ENCODE measurements at places on chromosomes 4 and X.

DNA sequence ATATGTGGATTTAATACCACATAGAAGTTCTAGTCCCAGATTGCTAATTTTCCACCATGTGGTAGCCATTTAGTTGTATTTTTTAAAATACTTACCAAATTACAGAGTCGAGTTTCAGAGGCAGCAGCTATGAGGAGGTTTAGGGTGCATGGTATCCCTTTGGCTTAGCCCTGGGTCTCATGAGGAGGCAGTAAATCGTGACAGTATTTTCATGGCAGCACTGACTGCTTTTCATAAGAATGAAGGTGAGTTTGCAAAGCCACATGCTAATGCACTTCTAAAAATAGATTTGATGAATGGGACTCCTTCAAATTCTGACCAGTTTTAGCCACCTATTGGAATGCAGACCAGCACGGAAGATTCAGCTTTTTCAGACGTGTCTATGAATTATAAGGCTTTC, 114.0 kb upstream of the FRG1 start:
- no peak for DNase-seq

DNA sequence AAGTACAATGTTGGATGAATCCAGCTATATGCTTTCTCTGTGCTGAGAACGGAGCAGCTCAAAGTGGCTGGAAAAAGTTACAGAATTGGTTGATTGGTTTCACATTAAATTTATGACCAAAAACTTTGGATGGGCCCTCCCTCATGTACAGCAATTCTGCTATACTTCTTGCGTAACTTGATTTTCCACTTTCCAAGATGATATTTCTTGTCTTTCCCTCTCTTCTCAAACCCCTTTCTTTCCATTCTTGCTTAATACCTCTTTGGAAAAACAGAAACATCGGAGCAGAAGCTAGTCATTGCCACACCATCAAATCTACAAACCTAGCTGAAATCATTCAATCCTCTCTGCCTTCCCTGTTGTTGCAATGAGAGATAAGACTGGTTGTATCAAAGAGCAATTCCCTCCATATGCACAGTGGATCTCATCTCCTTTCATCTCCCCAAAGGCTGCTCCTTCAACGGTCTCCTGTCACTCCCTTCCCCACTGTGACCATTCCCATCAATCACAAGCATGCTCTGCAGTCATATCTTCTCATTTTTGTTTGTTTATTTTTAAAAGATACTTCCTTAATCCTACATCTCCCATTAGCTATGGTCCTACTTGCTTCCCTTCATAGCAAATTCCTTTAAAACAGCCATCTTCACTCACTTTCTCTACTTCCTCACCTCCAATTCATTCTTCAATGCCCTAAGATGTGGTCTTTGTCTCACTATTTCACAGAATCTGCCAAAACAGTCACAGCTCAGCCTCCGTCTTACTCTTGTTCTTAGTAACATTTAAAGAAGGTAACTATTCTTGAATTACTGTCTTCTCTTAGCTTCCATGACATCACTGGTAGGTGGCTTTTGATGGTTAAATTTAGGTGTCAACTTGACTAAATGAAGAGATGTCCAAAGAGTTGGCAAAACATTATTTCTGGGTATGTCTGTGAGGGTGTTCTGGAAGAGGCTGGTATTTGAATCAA, 145.5 kb downstream of the FAM13A start:
- no peak for DNase-seq

- no peak for DNase-seq
Observed at GRCh38 chr4:28834120-28834519, 1886.0 kb upstream of the PCDH7 start.

DNA sequence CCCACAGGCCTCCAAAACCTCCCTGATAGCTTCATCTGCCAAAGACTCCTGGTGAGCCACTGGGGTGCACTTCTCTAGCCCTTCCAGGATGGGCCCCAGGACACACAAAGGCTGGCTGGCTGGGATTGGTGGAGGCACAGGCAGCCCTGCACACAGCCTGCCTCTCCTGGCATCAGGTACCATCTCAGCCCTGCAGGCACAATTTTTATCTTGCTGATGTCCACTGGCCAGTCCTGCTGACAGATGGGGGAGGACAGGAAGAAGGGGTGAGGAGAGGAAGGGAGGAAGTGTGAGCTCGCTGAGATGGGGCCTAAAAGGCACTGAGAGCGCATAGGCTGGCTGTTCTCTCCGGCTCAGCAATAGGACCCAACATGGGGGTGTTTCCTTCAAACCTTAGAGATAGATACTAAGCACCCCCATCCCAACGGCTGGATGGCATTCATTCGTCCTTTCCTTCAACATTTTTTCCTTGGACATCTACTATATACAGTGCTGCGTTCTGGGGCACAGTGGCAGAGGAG, 92.7 kb downstream of the PJA1 start:
- DNase-seq, result no peak

- no peak for DNase-seq
Observed at GRCh38 chr4:110009550-110009949, 96.9 kb downstream of the EGF start.

DNA sequence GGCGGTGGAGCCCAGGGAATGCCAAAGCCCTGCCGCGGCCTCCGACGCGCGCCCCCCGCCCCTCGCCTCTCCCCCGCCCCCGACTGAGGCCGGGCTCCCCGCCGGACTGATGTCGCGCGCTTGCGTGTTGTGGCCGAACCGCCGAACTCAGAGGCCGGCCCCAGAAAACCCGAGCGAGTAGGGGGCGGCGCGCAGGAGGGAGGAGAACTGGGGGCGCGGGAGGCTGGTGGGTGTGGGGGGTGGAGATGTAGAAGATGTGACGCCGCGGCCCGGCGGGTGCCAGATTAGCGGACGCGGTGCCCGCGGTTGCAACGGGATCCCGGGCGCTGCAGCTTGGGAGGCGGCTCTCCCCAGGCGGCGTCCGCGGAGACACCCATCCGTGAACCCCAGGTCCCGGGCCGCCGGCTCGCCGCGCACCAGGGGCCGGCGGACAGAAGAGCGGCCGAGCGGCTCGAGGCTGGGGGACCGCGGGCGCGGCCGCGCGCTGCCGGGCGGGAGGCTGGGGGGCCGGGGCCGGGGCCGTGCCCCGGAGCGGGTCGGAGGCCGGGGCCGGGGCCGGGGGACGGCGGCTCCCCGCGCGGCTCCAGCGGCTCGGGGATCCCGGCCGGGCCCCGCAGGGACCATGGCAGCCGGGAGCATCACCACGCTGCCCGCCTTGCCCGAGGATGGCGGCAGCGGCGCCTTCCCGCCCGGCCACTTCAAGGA, at the start of gene FGF2:
Gene FGF2 (plus strand): TSS at position 279 of the 705 bp plus-strand sequence. CDS start 344 bp downstream, at position 623.
- peak; percentile 91 for DNase-seq

GRCh38 chrX:140163371-140164159, 198.2 kb upstream of the CXorf66 start:
- DNase-seq, result no peak

DNA sequence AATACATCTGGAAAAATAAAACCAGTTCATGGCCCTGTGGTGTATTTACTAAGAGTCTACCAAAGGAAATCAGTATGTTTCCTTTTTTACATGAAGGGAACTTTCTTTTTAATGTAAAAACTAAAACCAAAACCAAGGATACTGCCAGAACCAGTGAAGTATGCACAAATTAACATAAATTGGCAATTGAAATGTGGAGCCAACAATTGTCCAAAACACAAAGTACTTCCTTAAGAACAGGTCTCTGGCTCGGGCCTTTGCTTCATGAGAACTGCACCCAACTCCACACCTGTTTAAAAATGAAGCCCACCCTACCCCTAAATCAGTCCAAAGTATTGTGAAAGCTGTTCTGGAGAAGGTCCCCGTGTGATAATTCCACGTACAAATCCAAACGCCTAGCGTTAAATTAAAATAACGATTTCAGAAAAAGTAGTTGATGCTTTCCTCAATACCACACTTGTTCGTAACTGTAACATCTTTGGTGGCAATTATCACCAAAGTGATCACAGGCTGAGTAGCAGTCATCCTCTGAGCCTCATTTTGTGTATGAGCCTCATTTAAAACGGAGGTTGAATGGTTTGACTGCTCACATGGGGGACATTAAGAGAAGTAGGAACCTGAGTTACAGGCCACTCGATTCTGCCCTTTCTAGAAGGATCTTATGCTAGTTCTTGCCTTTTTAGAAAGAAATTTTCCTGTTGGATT, 93.0 kb downstream of the GEMIN8 start:
- no peak for DNase-seq

- no peak for DNase-seq
Observed at GRCh38 chrX:155231163-155231562, 14.9 kb downstream of the VBP1 start.

GRCh38 chr4:16158504-16158852, 67.8 kb downstream of the TAPT1 start:
- no peak for DNase-seq

- DNase-seq, result no peak
Observed at GRCh38 chr4:86034616-86035015, 325.2 kb downstream of the MAPK10 start.

DNA sequence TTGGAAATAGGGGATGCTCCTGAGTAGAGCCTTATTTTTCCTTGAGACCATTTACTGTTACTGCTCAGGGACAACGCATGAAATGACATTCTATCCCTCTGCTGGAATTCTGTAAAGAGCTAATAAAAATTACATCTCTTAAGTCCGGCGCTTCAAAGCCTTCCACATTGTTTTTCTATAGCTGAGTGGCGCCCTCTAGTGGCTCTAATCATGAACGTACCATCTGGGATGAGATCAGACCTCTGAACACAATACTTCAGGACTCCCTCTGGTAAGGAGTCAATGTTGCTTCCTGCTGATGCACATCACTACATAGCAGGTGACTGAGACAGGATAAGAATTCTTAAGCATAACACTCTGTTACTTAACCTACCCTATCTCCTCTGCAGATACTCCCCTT, 6.0 kb downstream of the HMGN5 start:
- peak; percentile 18 for DNase-seq

- no peak for DNase-seq
Observed at GRCh38 chr4:120918092-120918491, 4.4 kb downstream of the PRDM5 start.

- DNase-seq, result no peak
Observed at GRCh38 chr4:55409468-55410171, 13.9 kb downstream of the TMEM165 start.

DNA sequence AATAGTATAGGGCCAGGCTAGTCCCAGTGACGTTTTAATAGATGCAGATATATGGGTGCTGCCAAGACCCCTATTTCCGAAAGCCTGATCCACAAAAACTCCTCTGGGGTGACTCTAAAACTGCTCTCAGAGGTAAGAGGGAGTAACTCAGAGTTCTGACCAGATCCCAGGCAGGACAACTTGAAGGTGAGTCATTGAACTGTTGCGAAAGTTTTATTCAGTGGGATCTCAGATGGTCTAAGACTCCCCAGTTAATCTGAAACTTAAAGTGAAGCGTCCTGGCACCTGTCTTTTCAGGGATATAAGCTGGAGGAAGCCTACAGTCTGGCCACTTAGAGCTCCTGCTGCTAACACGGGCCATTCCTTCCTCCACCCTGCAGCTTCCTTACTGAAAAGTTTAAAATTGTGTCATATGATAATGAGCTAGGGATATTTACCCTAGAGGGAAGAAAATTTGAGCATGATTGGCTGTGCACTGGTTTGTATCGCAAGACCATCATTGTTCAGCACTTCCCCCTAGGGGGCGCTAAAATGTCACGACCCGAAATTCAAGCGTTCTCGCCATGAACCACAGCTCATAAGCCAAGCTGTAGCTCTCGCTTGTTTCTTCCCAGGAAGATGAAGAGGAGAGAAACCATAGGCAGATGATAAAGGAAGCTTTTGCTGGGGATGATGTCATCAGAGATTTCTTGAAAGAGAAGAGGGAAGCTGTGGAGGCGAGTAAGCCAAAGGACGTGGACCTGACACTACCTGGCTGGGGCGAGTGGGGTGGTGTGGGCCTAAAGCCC, 19.5 kb downstream of the UTP14A start:
- DNase-seq, result peak; percentile 80

DNA sequence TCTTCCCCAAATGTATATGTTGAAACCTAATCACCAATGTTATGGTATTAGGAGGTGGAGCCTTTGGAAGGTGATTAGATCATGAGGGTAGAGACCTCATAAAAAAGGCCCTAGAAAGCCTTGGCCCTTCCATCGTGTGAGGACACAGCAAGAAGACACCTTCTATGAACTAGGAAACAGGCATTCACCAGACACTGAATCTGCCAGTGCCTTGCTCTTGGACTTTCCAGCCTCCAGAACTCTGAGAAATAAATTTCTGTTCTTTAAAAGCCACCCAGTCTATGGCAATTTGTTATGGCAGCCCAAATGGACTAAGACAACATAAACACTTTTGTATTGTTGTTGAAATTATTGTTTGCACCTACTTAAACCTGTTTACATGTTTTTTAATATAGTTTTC, 221.8 kb upstream of the RPS6KA3 start:
- no peak for DNase-seq

- no peak for DNase-seq
Observed at GRCh38 chr4:117385526-117385925, 300.1 kb upstream of the TRAM1L1 start.

- DNase-seq, result no peak
Observed at GRCh38 chrX:49930039-49930438, 7.6 kb downstream of the CLCN5 start.

DNA sequence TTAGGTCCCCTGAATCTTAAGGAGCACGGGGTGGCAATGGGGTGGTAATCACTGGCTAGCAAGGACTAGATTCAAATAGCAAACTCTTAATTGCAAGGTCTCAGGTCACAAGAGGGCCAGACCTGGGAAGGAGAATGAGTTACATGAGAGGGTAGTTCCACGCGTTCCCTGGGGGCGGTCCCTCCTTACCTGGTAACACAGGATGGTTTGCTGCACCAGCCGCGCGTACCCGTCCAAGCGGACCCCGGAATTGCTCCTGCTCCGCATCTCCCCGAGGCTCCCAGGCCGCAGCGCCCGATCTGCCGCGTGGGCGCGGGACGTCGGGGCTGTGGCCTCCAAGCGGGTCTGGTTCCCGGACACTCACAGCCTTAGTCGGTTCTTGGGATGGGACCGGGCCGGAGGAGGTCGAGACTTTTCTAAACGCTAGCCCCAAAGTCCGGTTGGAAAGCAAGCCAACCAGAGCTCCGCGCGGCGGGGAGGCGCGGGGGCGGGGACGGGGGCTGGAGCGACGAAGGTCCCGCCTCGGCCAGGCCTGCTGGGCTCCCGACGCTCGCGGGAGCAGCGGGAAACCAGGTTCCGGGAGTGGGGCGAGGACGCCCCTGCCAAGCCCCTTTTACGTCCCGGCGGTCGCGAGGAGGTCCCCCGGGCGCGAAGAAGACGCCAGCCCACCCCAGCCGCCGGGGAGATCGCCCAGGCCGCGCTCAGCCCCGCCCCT, at the start of gene PHKA2:
Gene PHKA2 (minus strand): TSS at position 449 of the 715 bp plus-strand sequence. CDS start 182 bp downstream, at position 267.
- DNase-seq, result peak; percentile 60

GRCh38 chrX:56564921-56565840, 1.8 kb downstream of the UBQLN2 start:
- no peak for DNase-seq

DNA sequence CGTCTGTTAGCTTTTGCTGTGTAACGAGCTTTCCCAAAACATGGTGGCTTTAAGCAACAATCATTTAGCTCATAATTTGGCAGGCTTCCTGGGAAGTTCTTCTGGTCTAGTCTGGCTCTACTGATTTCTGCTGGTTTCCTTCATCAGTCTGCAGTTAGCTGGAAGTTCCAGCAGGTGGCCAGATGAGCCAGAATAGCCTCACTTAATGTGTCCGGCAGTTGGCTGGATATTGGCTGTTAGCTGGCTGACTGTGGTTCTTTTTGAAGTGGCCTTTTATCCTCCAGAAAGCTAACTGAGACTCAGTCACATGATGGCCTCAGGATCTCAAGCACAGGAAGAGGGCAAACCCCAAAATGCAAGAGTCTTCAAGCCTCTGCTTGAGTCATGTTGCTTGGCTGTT, 34.9 kb downstream of the FTHL17 start:
- peak; percentile 26 for DNase-seq

- DNase-seq, result no peak
Observed at GRCh38 chr4:93764639-93765246, 63.8 kb upstream of the ATOH1 start.

Measured in right cardiac atrium (tissue), 5 donors.